Left ventricle myocardium superior (tissue), 1 donor: ENCODE measurements at places on chromosomes 4 and X. TPM values are rescaled to one million over a fixed set of nuclear protein-coding genes. Genes with fewer than 3 reads are reported as not detected.

Gene ACE2
- total RNA-seq = 12.7 TPM

DNA sequence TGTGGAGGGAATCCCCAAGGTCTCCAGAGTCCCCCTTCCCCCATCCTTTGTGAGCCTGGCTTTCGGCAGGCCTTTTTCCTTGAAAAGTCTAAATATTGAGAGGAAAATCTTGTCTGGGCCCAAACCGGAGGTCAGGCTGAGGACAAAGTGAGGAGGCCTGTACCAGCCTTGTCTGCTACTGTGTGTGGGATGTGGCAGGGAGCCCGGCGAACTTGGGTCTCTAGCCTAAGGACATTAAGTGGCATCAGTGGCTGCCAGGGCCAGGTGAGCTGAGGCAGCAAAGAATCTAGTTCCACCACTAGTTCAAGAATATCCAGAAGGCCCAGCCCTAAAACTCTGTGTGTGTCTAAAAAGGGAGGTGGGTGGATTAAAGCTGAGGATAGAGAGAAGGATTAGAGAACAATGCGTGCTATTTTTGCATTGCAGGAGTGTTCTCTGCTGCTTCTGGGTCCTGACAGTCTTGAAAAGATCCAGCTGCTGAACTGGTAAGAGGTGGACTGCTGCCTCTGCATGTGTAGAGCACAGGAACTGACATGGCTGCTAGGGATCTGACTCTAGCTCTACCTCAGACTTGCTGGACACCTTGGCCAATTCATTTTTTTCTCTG lies 1.2 kb upstream of the AMER1 start:
- peak; percentile 60 for DNase-seq

DNA sequence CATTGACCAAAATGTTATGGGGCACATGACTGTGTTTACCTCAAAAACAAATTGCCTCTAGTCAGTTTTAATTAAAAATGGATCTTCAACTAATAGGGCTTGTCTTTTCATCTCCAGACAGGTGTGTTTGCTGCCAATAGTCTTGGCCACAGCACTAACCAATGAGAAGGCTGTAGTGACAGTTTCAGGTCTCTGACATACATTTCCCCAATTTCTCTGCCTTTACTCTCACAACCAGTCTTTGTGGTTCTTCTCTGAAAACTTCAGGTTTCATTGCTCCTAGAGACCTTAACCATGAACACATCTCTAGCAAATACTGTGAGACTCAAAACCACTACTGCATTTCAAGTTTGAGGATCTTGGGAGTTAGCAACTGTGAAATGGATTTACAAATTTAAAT lies 3.5 kb upstream of the EDNRA start:
- DNase-seq = no peak

GRCh38 chr4:110643096-110643495 lies 20.2 kb upstream of the PITX2 start:
- DNase-seq = no peak

Gene KANTR
- 4.8 TPM for total RNA-seq

GRCh38 chrX:9835585-9836210 lies 49.5 kb downstream of the SHROOM2 start:
- no peak for DNase-seq

Gene ARX
- not detected for total RNA-seq

DNA sequence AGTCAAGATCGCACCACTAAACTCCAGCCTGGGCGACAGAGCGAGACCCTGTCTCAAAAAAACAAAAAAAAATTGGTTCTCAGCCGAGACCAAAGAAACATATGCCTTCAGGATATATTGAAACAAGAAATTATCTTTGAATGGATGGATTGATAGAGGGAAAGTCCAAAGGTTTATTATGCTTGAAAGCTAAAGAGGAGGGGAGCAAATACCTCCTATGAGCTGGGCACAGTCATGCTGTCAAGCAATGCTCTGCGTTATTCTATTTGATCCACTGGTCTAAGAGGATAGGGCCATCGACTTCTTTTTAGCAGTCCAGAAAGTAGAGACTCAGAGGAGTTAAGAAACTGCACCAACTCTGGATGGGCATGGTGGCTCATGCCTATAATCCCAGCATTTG lies 85.9 kb upstream of the SLC34A2 start:
- DNase-seq = no peak

Gene CLDN22
- total RNA-seq = not detected

GRCh38 chr4:52657618-52658501 lies 1.2 kb downstream of the USP46 start:
- DNase-seq = peak; percentile 35

DNA sequence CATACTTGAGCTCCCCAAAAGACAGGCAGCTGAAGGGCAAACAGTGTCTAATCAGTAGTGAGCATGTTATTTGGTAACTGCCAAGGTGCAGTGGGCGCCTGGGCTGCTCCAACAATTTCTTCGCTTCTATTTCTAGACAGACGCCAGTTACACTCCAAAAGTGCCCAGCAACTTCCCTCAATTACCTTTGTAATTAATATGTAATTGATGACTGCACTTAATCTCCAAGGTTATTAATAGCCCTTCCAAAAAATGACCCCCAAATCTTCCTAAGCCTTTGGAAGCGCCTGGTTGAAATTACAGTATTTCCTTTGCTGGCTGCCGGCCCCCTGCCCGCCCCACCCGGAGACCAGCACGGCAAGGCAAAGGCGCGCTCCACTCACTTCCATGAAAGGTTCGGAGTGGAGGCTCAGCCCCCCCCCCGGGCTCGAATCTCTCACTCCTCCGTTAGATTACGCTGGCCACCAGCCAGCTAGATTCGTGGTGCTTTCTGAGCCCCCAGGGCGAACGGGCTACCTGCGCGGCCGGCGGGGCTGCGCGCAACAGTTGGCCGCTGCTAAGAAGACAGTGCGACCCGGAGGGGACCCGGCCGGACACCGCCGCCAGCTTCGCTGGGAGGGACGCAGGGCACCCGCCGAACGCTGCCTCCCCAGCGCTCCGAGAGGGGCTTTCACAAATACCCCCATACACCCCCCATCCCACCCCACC lies 1.9 kb downstream of the GPC4 start:
- DNase-seq = peak; percentile 22

- no peak for DNase-seq
Measured at GRCh38 chrX:42102586-42103282, 179.4 kb upstream of the CASK start.

DNA sequence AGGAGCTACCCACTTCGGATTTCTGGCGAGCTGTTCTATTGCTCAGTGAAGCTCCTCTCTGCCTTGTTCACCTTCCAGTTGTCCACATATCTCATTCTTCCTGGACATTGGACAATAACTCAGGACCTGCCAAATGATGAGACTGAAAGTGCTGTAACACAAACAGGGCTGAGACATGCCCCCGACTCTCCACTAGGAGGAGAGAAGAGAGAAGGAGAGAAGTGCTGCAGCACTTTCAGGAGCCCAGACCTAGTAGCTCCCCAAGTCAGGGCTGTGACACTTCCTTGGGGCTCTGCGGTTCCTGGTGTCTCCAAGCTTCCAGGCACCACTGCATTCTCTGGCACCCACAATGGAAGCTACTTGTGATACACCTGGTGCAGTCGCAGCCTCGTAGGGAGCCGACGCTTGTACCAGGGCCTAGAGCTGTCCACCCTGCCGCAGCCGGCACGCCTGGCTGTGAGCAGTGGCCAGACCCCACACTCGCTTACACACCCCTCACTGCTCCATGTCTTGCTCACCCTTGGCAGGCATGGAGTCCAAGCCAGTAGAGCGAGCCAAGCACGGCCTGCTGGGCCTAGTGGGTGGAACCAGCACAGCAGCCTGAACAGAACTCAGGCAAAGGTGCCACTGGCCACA lies 234.9 kb downstream of the TECRL start:
- no peak for DNase-seq

- DNase-seq = peak; percentile 74
Measured at GRCh38 chr4:152591396-152591795, 55.5 kb upstream of the FBXW7 start.
